ENCODE measurements at places on chromosomes 3 and 15.

DNA sequence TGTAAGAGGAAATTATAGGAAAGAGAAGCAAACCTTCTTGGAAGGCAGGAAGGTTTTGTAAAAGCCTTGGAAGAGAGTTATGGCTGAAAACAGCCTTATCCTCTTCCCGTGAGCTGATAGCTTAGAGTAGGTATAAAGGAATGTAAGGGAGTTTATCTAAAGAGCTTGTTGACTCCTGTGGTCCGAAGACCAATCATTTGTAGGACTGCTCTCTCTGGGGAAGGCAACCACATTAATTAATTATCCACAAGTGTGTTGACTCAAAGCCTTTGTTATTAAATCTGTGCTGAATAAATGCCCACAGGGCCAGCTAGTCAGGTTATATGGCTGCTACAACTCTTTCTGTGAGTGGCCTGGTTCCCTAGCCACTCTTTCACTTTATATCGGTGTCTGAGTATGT lies 452.1 kb upstream of the RASGRP1 start:
- DNase-seq, result no peak

- no peak for DNase-seq
Observed at GRCh38 chr3:6444888-6445658, 415.8 kb upstream of the GRM7 start.

GRCh38 chr3:99373846-99374210 lies 264.6 kb upstream of the COL8A1 start:
- no peak for DNase-seq

DNA sequence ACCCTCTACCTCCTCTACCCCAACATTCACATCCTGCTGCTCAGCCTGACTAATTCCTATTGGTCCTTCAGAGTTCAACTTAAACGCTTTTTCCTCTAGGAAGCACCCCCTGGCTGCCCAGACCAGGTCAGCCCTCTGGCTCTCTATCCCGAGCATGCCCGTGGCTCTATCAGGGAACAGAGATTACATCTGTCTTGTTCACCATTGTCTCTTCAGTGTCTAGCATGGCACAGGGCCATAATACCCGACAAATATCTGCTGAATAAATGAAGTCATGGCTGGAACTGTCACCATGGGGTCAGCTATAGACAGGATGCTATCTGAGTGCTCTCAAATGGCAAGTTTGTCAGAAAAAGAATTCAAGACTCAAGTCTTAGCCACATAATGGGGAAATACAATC lies 296.9 kb upstream of the CHRNA7 start:
- DNase-seq, result no peak

DNA sequence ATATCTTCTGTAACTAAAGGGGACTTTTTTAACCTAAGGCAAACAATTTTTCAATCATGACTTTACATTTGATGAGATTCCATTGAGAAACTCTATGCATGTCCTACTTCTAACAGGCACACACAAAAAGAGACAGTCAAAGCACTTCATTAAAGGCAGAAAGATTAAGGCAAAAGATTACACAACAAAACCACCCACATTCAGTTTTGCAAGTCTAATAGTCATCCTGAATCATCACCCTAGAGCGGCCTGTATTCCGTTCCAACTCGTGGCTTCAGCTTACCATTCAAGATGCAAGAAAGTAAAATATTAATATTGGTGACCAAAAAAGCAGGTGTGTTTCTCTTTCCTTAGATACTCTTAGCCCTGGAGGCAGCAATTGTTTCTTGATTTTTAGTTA lies 205.9 kb downstream of the P3H2 start:
- peak; percentile 75 for DNase-seq

GRCh38 chr3:66393333-66394005 lies 107.4 kb downstream of the LRIG1 start:
- DNase-seq, result no peak

Data from AG04450 (cell line).